Muscle of leg (tissue), 16 donors: ENCODE measurements at places on chromosomes 3 and 15.

GRCh38 chr3:45628746-45629145 lies 34.2 kb downstream of the LIMD1 start:
- H3K36me3 ChIP-seq, result peaks cover 11% of the 10 kb centered on the region
- DNase-seq, result no peak
- H3K4me3 ChIP-seq, result no peak overlapping the region
- H3K27ac ChIP-seq, result no peak overlapping the region

GRCh38 chr3:32708672-32709283 lies 23.8 kb downstream of the CNOT10 start:
- no peak overlapping the region for H3K27ac ChIP-seq
- no peak for DNase-seq
- no peaks in the 10 kb centered on the region for H3K4me1 ChIP-seq
- peaks cover 18% of the 10 kb centered on the region for H3K36me3 ChIP-seq
- no peak overlapping the region for H3K4me3 ChIP-seq

- no peak overlapping the region for H3K4me3 ChIP-seq
- H3K27me3 ChIP-seq, result peaks cover 4% of the 10 kb centered on the region
- DNase-seq, result peak; percentile 60
- peak overlapping the region; percentile 45 for H3K27ac ChIP-seq
- H3K36me3 ChIP-seq, result no peaks in the 10 kb centered on the region
- H3K4me1 ChIP-seq, result peaks cover 36% of the 10 kb centered on the region
Measured at GRCh38 chr3:13463618-13464400, 16.3 kb upstream of the HDAC11 start.

DNA sequence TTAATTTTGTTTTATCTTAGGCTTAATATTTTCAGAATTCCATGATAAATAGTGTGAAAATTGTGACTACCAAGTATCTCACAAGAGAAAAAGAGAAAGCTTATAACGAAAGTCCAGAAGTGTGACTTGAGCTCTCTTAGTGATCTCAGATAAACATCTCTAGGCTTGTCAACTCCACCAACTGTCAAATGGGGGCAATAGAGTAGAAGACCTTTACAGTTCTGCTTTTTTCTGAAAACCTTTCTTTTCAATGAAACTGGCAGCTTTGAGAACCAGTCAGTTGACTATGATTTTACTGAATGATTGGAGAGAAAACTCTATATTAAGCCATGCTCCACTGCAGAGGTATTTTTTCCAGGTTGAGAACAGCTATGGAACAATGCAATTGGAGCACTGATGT lies 119.2 kb upstream of the TP63 start:
- H3K4me3 ChIP-seq, result no peak overlapping the region
- DNase-seq, result no peak
- H3K27ac ChIP-seq, result no peak overlapping the region
- H3K27me3 ChIP-seq, result no peaks in the 10 kb centered on the region
- no peaks in the 10 kb centered on the region for H3K4me1 ChIP-seq

DNA sequence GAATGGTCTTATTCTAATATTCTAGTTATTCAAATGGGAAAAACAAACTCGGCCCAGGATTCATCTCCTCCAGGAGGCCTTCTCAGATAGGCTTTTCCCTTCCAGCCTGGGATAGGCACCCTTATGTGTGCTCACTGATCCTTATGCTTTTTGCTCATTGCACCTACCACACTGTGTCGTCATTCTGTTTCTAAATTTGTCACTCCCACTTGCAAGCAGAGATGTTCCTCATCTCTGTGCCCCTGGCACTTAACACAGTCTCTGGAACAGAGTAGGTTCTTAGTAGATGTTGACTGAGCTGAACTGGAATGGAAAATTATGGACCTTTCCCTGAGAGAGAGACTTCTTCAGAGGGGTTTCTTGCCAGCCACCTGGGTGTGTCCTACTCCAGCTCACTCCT lies 18.7 kb upstream of the SPG11 start:
- H3K4me3 ChIP-seq, result no peak overlapping the region
- peaks cover 3% of the 10 kb centered on the region for H3K4me1 ChIP-seq
- H3K27ac ChIP-seq, result no peak overlapping the region
- no peaks in the 10 kb centered on the region for H3K27me3 ChIP-seq
- no peak for DNase-seq

- no peak for DNase-seq
- no peak overlapping the region for H3K4me3 ChIP-seq
- H3K27ac ChIP-seq, result no peak overlapping the region
- no peaks in the 10 kb centered on the region for H3K36me3 ChIP-seq
- H3K4me1 ChIP-seq, result peaks cover 28% of the 10 kb centered on the region
- no peaks in the 10 kb centered on the region for H3K27me3 ChIP-seq
Measured at GRCh38 chr3:53804697-53805462, 41.3 kb downstream of the CHDH start.

DNA sequence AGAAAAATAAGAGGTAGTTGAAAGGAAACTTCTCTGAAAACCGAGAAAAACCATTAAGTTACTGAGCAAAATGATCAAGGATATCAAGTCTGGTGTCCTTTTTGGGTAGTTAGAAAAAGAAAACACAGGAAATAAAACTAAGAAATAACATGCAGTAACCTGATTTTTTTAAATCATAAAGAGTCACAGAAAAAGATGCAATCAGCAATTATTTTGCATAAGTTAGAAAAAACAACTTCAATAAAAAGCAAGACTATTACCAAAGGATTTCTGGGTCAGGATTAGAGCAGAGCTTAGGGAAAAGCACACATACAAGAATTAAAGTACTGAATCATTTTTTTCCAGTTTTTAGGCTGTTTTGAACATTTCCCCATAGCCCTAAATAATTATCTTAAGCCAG lies 28.5 kb upstream of the ANO10 start:
- H3K27me3 ChIP-seq, result no peaks in the 10 kb centered on the region
- peaks cover 3% of the 10 kb centered on the region for H3K4me1 ChIP-seq
- no peaks in the 10 kb centered on the region for H3K36me3 ChIP-seq
- no peak overlapping the region for H3K4me3 ChIP-seq
- no peak overlapping the region for H3K27ac ChIP-seq

GRCh38 chr3:55746808-55747413 lies 259.8 kb upstream of the WNT5A start:
- no peaks in the 10 kb centered on the region for H3K36me3 ChIP-seq
- no peak overlapping the region for H3K27ac ChIP-seq
- H3K4me3 ChIP-seq, result no peak overlapping the region
- no peaks in the 10 kb centered on the region for H3K4me1 ChIP-seq
- H3K27me3 ChIP-seq, result no peaks in the 10 kb centered on the region
- peak; percentile 44 for DNase-seq

- no peak overlapping the region for H3K4me3 ChIP-seq
- no peak overlapping the region for H3K27ac ChIP-seq
- no peaks in the 10 kb centered on the region for H3K27me3 ChIP-seq
- DNase-seq, result no peak
- no peaks in the 10 kb centered on the region for H3K4me1 ChIP-seq
Measured at GRCh38 chr15:65923264-65923663, 54.0 kb downstream of the RAB11A start.

DNA sequence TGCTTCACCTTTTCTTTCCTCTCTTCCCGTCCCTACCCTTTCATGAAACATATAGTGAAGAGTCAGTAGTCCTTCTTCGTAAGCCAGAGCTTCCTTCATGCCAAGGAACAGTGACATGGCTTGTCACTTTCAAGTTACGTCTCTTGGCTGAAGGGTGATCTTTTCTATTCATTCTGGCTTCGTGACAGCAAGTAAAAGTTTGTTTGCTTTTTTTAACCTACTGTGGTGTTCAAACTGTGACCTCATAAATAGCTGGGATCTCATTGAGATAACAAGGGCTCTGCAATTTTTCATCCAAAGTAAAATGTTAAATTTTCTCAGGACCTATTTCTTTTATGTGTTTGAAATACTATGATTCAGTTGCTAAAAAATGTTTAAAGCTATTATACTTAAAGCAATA lies 10.5 kb downstream of the CDIN1 start:
- no peaks in the 10 kb centered on the region for H3K36me3 ChIP-seq
- DNase-seq, result no peak
- no peaks in the 10 kb centered on the region for H3K4me1 ChIP-seq

GRCh38 chr3:123764647-123765046 lies 119.5 kb downstream of the MYLK start:
- H3K27ac ChIP-seq, result no peak overlapping the region
- H3K36me3 ChIP-seq, result no peaks in the 10 kb centered on the region
- DNase-seq, result no peak
- no peak overlapping the region for H3K4me3 ChIP-seq
- H3K4me1 ChIP-seq, result no peaks in the 10 kb centered on the region
- no peaks in the 10 kb centered on the region for H3K27me3 ChIP-seq

GRCh38 chr3:134348524-134348923 lies 25.7 kb downstream of the AMOTL2 start:
- no peak overlapping the region for H3K4me3 ChIP-seq
- no peak overlapping the region for H3K27ac ChIP-seq
- peaks cover 33% of the 10 kb centered on the region for H3K4me1 ChIP-seq
- H3K27me3 ChIP-seq, result no peaks in the 10 kb centered on the region

DNA sequence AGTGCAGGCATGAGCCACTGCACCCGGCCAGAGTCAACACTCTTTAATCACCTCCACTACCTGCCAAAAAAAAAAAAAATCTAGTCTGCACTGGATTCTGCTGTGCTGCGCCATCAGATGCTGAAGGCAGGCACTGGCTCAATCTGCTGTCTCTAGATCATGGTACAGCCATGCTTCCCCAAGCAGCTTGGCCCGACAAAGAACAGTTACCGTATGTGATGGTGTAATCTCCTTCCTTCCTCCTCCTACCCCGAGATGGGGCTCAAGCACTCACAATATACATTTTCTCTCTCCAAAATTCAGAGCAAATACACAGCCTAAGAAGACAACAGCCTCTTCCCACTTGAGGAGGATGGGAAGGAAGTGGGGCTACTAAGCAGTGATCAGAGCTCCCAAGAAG lies 45.1 kb downstream of the DAPK2 start:
- H3K27me3 ChIP-seq, result no peaks in the 10 kb centered on the region
- no peak overlapping the region for H3K4me3 ChIP-seq
- DNase-seq, result no peak
- no peak overlapping the region for H3K27ac ChIP-seq
- no peaks in the 10 kb centered on the region for H3K36me3 ChIP-seq

DNA sequence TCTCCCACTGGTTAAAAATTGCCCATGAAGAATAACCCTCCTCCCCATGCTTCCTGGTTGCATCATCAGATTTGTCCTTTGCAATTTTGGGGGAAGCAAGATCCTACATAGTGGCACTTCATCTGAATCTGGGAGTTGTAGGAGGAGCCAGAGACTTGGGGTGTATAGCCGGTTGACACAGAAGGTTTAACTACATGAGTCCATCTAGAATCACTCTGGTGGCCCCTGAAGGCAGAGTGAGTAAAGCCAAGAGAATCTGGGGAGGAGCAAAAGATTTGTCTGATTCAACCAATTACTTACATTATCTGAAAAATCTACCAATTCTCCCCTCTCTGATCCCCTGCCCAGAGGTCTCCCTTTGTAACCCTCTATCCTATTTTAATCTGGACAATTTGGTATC lies 50.1 kb downstream of the SYN2 start:
- no peaks in the 10 kb centered on the region for H3K27me3 ChIP-seq
- DNase-seq, result no peak
- no peak overlapping the region for H3K27ac ChIP-seq
- H3K4me3 ChIP-seq, result no peak overlapping the region

DNA sequence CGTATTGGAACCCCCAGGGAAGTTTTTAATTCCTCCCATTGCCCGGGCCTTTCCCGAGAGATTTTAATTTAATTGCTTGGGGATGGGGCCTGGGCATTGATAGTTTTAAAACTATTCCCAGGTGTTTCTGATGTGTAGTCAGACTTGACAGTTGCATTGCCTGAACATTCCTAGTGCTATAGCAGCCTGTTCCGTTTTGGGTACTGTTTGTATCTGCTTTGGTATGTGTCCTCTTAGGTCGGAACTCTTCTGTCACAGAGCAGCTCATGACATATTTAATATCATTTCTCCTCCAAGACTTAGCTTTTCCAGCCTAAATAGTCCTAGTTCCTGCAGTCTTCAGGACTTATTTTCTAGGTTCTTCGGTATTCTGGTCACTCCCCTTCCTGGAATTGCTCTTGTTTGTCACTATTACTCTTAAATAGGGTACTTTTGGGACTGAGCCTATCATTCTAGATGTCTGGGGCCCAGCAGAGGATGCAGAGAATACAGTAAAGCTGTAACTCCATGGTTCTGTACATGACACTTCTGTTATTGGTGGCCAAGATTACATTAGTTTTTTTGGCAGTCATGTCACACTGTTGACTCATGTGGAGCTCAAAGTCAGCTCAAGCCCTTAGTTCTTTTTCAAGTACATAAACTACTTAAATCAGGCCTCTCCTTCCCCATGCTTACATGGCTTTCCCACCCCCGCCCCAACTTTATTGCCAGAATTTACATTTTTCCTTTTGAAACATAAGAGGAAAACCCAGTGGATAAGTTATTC lies 81.5 kb downstream of the BBX start:
- no peaks in the 10 kb centered on the region for H3K36me3 ChIP-seq
- H3K4me1 ChIP-seq, result no peaks in the 10 kb centered on the region
- H3K27me3 ChIP-seq, result no peaks in the 10 kb centered on the region
- H3K27ac ChIP-seq, result peak overlapping the region; percentile 50

DNA sequence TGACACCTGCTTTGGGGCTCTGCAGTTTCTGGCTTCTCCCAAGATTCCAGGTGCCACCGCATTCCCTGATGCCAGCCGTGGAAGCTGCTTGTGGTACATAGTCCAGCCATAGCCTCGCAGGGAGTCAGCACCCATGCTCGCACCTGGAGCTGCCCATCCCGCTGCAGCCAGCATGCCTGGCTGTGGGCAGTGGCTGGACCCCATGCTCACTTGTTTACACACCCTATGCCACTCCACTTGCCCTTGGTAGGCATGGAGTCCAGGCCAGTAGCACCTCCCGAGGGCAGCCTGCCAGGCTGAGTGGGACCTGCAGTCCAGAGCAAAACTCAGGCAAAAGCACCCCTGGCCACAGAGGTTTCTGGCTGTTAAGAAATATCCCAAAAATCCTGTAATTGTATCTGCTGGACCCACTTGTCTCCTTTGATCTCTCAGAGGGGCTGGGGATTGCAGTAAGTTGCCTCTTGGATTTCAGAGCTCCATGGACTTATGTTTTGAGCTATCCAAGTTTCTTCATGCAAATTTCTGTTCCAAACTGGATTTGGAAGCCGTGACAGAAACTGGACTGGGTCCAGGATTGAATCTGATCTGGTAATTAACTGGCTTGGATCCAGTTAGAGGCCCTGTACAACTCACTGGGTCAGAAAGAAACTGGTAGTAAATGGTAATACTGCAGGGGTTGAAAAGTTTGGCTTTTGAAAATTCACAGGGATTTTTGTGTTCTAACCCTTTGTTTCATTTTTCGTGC lies 149.3 kb downstream of the FMN1 start:
- DNase-seq, result peak; percentile 84
- H3K4me3 ChIP-seq, result no peak overlapping the region
- peak overlapping the region; percentile 20 for H3K27ac ChIP-seq
- H3K4me1 ChIP-seq, result peaks cover 14% of the 10 kb centered on the region
- H3K36me3 ChIP-seq, result no peaks in the 10 kb centered on the region

DNA sequence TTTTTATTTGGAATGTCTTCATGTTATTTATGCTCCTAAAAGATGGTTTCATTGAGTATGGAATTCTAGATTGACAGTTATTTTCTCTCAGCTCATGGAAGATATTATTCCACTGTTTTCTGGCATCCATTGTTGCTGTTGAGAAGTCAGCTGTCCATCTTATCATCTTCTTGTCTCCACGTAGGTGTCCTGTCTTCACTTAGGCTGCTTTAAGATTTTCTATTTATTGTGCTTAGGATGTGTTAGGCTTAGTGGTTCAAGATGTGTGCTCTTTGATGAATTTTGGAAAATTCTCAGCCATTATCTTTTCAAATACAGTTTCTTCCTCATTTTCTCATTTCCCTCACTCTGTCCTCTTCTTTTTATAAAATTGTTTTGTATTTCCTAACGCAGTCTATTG lies 52.0 kb downstream of the SNRK start:
- peaks cover 56% of the 10 kb centered on the region for H3K36me3 ChIP-seq
- no peaks in the 10 kb centered on the region for H3K27me3 ChIP-seq
- no peaks in the 10 kb centered on the region for H3K4me1 ChIP-seq
- no peak for DNase-seq
